Esophagus squamous epithelium (tissue), 5 donors: ENCODE measurements at places on chromosomes 12 and 14.

- no peak for DNase-seq
Measured at GRCh38 chr12:88310069-88310468, 168.0 kb downstream of the TMTC3 start.

DNA sequence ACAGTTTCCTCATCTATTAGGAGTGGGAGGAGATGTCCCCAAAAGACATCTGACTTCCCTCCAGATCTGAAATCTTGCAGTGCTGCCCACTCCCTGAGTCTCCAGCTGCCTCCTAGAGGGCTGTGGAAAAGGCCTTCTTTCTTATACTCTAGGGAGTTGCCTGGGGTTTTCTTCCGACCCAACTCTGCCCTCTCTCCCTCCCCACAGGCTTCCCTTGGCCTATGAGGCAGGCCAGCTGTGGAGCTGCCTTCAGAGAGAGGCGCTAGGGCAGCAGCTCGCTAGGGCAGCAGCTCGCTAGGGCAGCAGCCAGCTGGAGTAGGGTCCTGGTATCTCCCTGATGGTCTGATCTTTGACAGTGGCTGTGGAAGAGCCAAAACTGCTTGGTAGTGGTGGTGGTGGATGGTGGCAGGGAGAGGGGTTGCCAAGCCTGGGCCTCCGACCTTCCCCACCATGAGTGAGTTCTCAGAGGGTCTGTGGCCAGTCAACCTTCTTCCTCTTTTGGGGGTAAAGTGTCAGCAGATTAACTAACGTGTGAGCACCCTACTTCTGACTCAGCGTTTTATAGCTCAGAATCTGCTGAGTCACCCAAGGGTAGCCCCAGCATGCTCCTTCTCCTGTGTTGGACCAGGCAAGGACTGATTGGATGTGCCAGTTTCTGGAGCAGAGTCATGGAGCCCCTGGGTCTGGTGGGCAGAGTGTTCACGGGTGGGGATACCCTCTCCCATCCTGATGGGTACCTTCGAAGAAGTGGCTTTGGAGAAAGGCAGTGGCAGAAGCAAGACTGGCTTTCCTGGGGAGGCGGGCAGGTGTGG lies 2.3 kb downstream of the SLC48A1 start:
- DNase-seq, result no peak

- no peak for DNase-seq
Measured at GRCh38 chr14:61179796-61180398, 101.2 kb downstream of the TMEM30B start.

DNA sequence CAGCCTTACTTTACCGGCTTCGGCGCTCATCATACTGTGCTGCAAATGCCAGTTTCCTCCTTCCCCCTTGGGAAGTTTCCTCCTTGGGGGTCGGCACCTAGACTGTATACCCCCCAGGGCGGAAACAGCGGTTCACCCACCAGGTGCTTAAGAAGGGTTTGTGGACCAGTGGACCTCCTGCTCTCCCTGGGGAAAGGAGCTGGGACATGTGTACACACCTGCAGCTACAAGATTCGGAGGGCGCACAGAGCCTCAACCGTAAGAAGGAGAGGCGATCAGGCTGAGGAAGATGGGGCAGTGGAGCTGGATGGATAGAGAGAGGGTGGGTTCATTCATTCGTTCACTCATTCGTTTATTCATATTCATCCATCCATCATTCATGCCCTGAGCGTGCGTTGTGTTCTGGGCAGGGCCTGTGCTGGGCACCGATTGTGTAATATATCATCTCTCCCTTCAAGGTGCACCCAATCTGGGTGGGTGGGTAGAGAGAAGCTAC lies 717 bp upstream of the ZNF839 start:
- DNase-seq, result no peak
